Esophagus squamous epithelium (tissue), 5 donors: ENCODE measurements at places on chromosomes 2 and 18.
A peak's percentile ranks its signal among the peaks of the same experiment; 100 is the strongest.

GRCh38 chr2:99278793-99279291 is 22.2 kb downstream of the LYG1 start:
- no peak for DNase-seq

- no peak for DNase-seq
Observed at GRCh38 chr2:54652540-54652939, 70.9 kb upstream of the EML6 start.

DNA sequence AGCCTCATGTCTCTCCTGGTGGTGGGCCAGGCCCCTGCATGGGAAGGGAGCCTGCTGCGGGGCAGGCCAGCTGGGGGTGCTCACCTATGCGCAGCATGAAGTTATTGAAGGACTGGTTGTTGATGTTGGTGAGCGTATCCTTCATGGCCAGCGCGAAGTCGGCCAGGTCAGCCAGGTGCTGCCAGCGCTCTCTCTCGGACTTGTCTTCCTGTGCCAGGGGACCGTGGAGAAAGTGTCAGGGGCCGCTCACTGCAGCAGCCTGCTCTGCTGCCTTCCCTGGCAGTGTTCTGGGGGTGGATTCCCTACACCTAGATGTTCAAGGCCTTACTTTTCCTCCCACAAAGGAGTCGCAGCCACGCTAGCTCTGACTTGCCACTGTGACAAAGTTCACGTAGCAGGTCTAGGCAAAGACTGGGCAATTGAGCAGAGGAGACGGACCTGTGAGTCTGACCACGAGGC is 28.2 kb downstream of the CENPO start:
- no peak for DNase-seq

- no peak for DNase-seq
Observed at GRCh38 chr2:75541430-75541829, 19.3 kb downstream of the EVA1A start.

GRCh38 chr2:85551698-85552678 is 9.3 kb downstream of the GGCX start:
- DNase-seq = no peak

GRCh38 chr18:77092104-77093066 is 40.2 kb downstream of the MBP start:
- no peak for DNase-seq

GRCh38 chr2:173300458-173300857 is 54.2 kb upstream of the CDCA7 start:
- no peak for DNase-seq

- DNase-seq = no peak
Observed at GRCh38 chr18:41753826-41754225, 201.2 kb upstream of the PIK3C3 start.

GRCh38 chr18:28039691-28040090 is 137.2 kb downstream of the CDH2 start:
- DNase-seq = no peak

DNA sequence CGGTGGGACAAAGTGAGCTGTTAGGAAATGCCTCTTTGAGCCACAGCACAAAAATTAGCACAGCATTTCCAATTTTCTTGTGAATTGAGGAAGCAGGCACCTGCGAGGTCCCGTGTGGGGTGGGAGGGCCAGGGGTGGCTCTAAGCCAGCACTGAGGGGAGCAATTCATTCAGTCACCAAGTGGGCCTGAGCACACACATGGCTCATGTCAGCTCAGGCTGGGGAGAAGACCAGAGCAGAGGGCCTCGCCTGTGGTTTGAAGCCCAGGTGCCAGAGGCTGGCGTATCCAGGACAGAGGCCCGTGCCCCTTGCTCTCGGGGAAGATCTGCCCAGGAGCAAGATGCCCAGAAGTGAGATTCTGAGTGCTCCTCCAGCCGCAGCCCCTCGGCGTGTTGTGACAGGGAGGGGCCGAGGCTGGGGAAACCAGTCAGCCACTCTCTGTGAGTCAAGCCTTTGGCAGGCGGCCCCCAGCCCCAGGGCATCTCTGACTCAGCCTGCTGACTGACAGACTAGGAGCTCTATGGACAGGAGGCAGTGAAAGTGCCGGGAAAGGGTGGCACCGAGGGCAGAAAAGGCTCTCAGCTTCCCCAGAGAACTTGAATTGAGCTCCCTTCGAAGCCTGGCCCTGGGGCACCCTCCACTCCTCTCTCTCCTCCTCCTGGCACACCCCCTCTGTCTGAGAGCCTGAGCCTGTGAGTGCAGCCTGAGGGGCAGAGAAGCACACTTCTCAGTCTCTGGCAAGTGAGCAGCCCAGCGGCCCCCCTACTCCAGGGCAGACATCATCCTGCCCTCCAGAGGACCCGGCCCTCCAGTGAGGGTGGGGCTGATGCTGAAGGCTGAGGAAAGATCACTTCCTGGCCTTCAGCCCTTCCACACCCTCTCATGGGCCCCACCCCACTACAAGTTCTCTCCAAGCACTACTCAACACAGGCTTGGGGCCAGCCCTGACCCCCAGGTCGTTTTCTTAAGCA is 32.3 kb downstream of the CYP26B1 start:
- no peak for DNase-seq

DNA sequence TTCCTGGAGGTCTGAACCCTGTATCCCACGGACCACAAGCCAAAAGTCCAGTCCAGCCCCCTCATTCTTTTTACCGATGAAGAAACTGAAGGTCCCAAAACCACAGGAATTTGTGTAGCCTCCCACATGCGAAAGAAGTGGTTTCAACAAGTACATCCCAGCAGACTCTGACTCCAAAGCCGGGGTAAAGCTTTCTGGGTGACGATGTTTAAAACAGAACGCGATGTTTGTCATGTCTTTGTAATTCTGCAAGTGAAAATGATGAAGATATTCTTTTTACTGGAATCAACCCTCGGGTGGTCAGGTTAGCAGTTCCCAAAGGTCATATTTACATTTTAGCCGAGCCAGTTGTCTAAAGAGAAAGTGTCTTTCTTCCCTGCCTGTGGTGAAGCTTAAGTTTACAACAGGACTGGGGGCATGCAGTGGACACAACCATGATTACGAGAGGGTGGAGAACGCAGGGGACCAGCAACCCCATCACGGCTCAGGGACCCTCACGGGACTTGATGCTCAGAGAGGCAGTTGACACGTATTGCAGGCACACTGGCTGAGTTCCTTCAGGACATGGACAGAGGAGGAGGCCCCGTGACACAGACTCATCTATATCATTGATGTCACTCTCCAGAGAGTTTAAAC is 17.8 kb upstream of the TMEM131 start:
- DNase-seq = no peak

DNA sequence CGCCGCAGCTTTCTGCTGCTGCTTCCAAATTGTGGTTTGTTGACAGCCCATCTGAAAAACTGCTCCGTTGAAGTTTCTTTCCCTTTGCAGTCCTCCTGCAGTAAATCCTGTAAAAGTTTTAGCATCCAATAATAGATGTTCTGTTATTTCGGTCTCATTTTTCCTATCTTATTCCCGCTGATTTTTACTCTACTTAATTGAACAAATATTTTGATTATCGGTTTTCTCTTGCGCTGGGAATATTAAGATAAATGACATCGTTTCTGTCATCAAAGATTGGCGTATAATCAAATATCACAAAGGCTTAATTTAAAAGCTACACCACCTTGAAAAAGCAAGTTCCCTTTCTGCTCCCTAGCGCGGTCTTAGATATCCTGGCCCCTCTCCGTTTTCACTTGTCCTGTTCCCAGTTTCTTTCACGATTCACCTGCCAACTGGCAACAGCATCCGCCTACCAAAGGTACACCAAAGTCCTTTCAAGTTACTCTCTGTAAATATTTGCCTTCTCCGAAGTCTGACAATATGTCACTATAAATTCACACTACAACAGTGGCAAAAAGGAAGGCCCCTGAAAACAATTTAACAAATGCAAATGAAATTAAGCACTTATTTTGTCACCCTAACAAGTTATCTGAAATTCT is 1.0 kb upstream of the STRN start:
- no peak for DNase-seq

- no peak for DNase-seq
Observed at GRCh38 chr2:120904830-120905234, 169.2 kb downstream of the GLI2 start.

GRCh38 chr2:175874291-175874690 is 127.8 kb downstream of the LNPK start:
- no peak for DNase-seq

DNA sequence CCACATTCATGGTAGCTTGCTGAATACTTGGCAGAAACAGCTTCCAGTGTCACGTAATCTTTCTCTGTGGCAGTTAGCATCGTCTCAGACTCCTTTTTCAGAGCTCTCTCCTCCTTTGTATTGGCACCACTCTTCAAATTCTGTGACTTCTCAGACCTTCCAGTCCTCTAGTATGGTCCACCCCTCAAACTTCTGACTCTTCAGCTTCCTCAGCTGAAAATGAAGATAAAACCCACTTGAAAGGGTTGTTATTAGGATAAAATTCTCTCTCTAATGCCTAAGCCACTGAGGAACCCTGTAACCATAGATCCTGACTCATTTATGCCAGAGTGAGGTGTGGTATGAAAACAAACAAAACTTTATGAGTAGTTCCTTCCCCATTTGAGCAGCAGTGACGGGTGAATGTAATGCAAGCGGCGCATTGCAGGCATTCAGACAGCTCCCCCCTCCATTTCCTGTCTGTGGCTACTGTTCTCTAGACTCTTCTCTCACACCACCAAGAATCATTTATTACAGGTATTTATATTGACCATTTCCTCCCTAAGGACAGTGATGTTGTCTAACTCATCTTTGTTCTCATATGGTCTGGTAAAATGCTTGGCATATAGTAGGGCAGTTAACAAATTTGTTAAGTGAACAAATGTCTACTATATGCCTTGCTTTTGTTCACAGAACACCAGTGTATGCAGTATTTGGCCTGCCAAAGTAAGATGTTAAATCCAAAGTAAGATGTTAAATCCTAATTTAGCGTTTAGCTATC is 35.3 kb downstream of the GALNT1 start:
- peak; percentile 7 for DNase-seq

GRCh38 chr2:62525549-62526269 is 19.7 kb upstream of the TMEM17 start:
- no peak for DNase-seq

DNA sequence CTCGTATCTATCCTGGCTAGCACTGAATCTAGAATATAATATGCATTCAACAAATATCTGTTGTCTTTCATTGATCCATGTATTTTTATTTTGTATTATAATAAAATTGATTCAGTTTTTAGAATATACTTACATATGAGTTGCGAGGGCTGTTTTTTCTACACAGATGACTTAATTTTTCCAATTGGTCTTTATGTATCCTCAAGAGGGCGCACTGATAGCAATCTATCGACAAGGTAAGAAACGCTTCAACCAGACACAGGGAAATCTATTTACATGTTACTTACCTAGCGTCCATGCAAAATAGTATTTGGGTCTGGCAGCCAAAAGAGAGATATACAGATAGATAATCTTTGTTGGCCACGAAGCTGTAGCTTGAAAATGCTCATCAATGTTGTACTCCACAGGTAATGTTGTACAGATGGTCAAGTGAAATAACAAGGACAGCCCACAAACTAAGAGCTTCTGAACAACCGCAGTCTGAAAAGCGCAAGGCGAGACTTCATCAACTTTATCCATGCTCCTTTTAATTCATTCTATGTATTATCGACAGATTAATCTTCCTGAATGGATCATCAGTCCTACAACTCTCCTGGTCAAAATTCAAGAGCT is 35.5 kb upstream of the KIDINS220 start:
- DNase-seq = no peak

GRCh38 chr2:215178121-215178520 is 39.7 kb upstream of the ABCA12 start:
- no peak for DNase-seq

- DNase-seq = no peak
Observed at GRCh38 chr18:41905786-41906527, 49.1 kb upstream of the PIK3C3 start.

DNA sequence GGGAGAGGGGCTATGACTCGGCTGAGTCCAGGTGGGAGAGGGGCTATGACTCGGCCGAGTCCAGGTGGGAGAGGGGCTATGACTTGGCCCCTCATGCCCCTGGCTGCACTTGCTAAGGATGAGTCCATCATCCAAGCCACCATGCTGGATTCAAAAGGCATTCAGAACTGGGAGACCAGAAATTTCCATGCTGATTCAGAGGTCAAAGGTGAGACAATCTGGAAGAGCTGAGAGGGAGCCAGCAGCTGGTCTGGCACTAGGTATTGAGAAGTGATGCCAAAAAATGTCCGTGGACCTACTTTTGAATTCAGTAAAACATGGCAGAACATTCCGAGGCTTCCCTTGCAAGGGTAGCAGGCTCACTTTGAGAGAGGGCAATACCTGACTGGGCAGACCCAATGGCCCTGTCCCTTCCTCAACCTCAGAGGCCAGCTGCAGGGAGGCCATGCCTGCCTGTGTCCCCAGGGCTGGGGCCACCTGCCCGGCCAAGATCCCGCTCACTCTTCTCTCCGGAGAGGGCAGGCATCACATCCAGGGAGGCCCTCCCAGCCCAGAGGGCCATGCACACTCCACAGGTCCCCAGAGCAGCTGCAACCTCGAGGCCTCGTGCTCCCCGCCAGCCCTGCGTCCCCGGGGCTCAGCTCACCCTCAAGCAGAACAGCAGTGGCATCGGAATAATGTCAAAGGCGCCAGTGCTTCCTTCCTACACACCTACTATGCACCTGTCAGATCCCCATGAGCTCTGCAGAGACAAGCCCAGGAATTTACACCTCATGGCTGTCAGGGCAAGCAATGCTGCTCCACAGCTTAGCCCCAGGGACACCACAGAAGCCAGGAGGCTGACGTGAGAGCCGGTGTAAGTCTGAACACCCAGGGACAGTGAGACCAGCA is 80.2 kb upstream of the GPC1 start:
- DNase-seq = no peak

DNA sequence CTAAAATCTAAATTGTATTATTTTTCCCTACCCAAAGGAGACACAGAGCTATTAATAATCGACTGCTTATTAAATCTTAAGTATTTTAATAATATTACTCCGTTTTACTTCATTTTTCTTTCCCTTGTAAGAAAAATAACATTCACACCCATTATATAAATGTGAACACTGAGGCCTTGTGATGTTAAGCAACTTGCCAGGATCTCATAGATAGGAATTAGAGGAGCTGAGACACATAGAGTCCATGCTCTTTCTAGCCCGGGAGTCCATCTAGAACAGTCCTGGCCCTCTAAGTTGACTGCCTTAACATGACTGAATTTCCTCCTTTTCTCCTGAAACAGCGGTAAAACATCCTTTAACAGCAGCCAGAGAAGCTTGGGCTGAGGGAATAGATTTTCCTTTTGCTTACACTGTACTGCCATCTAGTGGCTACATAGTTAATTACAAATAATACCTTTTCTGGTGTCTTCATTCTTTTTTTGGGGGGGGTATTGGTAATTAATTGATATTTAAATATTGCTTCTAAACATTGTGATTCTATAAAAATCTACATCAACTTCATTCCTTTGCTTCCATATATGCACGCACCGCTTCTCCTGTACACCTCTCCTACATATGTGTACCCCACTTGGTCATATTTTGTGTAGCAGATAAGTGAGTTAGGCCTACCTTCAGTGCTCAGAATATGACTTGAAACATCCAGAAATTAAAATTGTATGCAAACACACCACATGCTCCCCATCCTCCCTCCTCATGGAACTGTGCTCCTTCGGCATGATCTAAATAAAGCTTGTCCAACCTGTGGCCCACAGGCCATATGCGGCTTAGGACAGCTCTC is 125.8 kb upstream of the HNMT start:
- no peak for DNase-seq
